Thyroid gland (tissue), 4 donors: ENCODE measurements at places on chromosomes 16 and 17.

GRCh38 chr17:83012868-83013778 lies 66.3 kb upstream of the METRNL start:
- DNase-seq = no peak

GRCh38 chr16:31273187-31273586 lies 13.4 kb downstream of the ITGAM start:
- no peak for DNase-seq

- DNase-seq = no peak
Observed at GRCh38 chr17:3835410-3836229, 10.4 kb downstream of the NCBP3 start.

- no peak for DNase-seq
Observed at GRCh38 chr17:52147431-52147830, 11.1 kb downstream of the CA10 start.

DNA sequence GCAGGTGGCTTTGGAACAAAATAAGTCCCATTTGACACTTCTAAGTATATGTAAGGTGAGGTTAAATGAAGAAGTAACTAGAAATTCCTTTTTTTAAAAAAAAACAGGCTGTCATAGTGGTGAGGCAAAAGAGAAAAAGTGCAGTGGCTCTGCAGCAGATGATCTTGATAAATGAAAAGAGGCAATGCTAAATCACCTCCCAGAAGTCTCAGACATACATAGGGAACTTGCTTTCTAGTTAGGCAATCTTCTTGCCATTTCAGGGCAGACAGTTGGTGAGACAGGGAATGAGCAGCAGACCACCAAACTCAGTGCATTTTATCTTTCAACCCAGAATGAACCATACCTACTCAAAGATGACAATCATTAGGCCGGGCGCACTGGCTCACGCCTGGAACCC lies 90.8 kb downstream of the MYO1D start:
- DNase-seq = no peak

DNA sequence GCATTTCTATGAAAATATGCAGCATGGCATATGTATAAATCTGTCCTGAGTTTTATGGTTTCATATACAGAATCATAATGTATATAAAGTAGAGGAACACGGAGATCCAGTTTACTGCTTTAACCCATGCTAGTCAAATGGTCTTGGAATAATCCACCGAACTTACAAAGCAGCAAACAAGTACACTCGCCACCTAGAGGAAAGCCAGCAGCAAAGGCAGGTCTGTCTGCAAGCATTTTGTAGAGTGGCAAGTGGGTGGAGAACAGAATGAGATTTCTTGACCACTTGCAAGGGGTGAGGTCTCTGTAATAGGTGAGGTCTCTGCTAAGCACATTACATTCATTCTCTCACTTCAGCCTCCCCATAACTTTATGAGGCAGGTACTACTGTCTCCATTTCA lies 308.3 kb downstream of the CA10 start:
- no peak for DNase-seq

DNA sequence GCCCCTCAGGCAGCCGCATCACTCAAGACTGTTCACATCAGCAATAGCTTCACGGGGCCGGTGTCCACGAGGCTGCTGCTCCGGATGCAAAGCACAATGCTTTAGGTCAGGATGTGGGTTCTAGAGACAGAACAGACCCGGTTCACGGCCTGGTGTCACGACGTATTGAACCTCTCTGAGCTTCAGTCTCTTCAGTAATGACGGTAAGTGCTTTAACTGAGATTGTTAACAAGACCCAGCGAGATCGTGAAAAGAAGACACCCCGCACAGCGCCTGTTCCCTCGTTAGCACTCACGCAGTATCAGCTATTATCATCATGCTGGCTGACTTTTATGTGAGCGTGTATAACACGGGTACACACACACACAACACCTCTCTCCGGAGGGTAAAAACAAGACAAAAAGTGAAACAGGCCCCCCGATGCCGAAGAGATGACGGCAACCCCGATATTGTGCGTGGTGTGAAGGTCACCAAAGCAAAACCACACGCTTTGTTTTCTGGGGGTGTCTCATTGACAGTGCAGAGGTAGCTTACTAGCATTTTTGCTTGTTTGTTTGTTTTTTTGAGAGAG lies 21.4 kb upstream of the ABR start:
- no peak for DNase-seq

DNA sequence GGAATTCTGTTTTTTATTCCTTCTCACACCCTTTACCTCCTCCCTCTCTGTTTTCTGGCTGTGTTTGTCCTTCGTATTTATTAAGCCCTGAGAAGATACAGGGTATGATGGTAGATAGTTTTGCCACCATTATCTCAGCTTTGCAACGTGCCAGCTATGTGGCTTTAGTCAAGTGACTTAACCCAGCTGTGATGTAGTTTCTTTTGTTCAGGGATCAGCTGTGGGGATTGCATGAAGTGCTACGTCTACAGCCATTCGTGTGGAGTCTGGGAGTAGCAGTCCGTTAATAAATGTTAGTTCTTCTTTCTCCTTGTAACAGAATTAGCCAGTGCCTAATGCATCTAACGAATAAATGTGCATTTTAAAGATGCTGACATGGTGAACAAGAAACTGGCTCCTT lies 128.4 kb downstream of the HAPSTR1 start:
- no peak for DNase-seq

DNA sequence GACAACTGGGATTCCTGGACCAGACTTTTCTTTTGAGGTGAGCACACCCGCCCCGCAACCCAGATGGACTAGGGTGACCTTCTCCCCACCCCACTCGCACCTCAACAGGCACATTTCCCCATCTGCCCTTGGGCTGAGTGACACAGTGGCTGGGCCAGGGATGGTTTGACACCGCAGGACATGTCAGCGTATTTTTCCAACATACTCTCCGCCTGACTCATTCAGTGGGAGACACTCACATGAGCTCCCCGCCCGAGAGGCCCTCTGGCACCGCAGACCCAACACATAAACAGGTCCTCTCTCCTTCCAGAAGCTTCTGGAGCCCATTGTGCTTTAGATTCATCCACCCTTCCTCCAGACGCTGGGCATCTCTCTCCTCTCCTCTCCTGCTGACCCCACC lies 69.4 kb downstream of the ZDHHC7 start:
- DNase-seq = no peak
